COLO829 (cell line): ENCODE measurements at places on chromosomes 12 and 14.

- no peak for DNase-seq
Measured at GRCh38 chr14:104924421-104925213, at the start of gene PLD4. Gene PLD4 (plus strand): TSS chr14:104924879. CDS start chr14:104927141, 2,262 bp downstream.

GRCh38 chr12:88300931-88301330 is 158.8 kb downstream of the TMTC3 start:
- no peak for DNase-seq

DNA sequence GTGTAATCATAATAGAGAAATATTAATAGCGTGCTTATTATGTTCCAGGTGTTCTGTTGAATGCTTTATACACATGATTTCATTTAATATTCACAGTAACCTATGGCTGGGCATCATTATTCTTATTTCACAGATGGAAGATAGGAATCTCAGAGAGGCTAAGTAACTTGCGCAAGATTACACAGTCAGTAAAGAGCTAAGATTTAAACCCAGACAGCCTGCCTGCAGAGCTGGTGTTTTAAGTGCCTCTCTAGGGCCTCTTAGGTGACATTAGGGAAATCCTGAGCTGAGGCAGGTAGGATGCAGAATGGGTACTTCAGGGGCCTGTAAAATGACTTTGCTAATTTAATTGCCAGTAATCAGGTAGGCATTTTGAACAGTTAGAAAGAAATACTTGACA is 18.5 kb upstream of the BHLHE41 start:
- no peak for DNase-seq

GRCh38 chr12:121653999-121654398 is 15.5 kb downstream of the MORN3 start:
- DNase-seq = no peak

DNA sequence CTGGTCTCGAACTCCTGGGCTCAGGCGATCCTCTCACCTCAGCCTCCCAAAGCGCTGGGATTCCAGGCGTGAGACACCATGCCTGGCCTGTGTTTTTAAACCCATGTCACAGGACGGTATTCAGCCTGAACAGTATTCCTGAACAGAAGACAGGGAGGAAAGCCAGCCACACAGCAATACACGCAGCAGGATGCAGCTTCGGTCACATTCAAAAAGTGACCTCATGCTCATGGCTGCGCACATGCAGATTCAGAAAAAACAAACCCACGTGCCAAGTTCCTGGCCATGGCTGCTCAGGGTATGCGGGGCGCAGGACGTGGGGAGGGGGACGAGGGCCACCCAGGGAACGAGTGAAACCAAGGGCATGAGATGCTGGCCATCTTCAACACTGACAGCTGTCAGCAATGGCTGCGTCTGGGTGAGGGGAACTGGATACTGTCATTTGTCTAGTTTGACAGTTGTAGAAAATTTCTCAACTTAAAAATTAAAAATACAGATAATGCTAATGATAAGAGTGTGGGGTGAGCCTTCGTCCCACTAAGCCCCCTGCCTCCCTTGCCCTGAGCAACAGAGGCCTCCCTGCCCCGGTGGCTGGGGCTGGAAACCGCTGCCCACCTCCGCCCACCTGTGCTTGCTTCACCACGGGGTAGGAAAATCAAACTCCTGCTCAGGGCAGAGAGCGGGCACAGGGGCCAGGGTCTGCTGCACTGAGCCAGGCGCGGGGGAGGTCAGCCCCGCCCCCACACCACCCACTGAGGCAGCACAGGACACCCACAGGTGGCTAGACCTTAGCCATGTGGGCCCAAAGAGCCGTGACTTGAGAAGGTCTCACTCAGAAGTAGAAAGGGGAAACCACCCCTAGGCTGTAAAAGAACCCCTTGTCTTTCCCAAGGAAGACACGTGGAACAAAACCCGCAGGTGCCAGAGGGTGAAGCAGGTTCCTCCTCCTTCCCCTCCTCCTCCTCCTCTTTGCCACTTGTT is 84.2 kb downstream of the SCARB1 start:
- DNase-seq = no peak

DNA sequence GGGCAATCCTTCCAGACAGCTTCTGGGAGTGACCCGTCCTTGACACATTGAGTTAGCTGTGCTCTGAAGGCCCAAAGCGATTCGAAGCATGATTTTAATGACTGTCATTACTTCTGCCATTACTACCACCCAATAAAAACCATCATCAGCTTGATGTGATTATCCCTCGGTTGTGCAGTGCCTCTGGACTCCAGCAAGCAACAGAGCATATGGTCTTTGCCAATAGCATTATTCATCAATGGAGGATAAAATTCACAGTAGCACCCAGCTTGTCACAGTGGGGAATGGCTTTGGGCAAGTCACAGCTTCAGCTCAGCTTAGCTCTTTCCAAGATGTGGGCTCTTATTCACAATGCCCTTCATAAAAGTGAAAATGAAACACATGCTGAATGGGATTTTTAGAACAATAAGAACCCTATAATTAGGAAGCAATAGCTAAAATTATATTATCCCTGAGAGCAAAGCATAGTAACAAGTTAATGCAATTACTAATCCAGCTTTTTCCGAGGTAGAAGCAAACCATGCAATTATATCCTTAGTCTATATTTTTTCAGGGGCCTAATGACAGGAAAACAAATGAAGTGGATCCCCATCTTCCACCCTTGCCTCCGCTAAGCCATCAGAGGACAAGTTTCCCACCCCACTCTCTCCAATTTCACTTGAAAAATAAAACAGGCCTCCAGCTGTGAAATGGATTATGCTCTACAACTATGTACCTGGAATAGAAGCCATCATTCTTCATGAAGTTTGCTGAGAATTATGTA is 163.0 kb upstream of the EEA1 start:
- DNase-seq = no peak

DNA sequence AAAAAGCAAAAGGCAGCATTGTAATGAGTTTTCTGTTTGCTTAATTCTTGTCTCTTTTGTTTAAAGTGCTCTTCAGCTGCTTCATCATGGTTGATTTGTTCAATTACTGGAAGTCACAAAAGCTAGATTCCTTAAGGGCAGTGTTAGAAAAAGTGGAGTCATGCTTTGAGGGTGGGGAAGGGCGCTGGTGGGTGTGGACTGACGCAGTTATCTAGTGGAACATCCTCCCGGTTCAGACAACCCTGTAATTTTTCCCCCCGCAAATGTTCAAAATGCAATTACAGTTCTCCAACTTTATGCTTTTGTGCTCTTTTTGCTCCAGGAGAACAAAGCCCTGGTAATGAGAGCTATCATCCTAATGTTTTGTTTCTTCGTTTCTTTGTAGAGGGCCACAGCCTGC is 2.1 kb downstream of the AKAP6 start:
- no peak for DNase-seq

DNA sequence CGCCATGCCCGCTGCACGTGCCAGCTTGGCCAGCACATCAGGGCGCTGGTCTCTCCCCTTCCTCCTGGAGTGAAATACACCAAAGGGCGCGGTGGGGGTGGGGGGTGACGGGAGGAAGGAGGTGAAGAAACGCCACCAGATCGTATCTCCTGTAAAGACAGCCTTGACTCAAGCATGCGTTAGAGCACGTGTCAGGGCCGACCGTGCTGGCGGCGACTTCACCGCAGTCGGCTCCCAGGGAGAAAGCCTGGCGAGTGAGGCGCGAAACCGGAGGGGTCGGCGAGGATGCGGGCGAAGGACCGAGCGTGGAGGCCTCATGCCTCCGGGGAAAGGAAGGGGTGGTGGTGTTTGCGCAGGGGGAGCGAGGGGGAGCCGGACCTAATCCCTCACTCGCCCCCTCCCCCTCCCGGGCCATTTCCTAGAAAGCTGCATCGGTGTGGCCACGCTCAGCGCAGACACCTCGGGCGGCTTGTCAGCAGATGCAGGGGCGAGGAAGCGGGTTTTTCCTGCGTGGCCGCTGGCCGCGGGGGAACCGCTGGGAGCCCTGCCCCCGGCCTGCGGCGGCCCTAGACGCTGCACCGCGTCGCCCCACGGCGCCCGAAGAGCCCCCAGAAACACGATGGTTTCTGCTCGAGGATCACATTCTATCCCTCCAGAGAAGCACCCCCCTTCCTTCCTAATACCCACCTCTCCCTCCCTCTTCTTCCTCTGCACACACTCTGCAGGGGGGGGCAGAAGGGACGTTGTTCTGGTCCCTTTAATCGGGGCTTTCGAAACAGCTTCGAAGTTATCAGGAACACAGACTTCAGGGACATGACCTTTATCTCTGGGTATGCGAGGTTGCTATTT is 914 bp upstream of the CCND2 start:
- no peak for DNase-seq

DNA sequence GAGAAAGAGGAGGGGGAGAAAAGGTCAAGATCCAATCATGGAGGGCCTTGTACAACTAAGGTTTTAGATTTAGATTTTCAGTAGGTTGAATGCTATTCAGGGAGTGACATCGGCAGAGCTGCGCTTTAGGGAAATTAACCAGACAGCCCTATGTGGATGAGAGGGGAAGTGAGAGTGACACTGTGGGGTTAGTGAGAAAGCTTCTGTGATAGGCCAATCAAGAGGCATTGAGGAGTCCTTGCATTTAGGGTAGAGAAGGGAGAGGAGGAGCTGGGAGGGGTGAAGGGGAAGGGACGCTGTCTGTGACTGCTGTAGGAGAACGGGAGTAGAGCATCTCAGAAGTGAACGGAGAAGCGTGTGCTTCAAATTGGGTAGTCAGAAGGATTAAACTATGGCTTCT is 3.4 kb downstream of the HSD17B6 start:
- DNase-seq = no peak

DNA sequence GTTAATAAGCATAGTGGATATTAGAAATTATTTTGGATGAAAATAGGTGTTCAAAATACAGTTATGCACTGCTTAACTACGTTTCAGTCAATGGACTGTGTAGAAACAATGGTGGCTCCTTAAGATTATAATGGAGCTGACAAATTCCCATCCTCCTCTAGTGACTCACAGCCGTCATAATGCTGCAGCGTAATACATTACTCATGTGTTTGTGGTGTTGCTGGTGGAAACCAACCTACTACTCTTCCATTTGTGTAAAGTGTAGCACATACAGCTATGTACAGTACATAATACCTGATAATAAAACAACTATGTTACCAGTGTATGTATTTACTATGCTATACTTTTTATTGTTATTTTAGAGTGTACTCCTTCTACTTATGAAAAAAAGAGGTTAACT is 111.2 kb upstream of the TMCC3 start:
- DNase-seq = peak; percentile 49

GRCh38 chr14:51095854-51096823 is 1.2 kb upstream of the TRIM9 start:
- DNase-seq = peak; percentile 68

DNA sequence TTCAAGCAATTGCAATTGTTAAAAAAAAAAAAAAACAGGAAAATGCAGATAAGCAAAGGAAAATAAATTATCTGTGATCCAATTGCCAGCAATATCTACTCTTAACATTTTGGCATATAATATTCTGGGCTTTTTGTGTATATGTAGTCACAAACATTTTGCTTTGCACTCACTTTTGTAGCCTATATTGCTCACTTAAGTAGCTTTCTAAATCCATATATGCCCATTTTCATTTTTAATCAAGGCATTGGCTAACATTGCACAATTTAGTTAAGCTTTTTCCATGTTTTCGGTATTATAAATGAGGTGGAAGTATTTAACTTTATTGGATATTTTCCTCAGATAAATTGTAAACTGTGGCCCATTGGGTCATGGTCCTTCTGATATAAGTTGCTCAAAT is 466.3 kb upstream of the ATP2B1 start:
- DNase-seq = no peak

DNA sequence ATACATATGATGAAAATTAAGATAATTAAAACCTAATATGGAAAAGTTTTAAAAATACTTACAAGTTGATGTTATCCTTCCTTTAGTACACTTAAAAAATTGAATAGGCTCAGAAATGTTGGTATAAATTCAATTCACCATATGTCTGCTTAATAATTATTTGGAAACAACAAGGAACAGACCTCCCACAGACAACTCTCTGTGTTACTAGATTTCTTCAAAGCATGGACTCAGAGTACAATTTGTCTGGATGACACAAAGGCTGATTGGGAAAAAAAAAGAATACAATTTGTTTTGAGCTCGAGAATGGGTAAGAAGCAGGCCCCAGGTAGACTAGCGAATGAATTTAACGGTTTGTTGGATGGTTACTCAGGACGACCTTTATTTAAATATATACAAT is 48.9 kb upstream of the BTG1 start:
- no peak for DNase-seq

DNA sequence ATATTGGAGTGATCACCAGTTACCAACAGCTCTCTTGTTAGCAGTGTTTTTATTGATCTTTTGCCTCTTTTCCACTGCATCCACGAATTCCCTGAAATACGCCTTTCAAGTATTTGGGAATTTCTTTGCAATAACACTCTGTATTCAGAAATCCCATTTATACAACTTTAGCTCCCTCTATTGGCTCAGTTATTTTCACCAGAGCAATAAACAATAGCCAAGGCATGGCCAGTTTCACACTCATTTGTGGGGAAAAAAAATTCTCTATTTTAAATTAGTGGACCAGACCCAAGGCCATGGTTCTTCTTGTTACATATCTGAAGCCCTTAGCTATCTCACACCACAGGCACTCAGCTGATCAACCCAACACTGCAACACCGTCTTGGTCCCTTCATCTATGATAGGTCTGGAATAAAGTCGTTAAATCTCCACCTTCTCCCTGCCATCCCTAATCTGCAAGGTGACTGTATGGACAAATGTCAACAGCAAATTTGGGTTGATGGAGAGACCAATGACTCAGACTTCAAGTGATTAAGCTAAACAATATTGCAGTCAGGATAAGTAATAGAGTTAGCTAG is 92.4 kb upstream of the TMEM260 start:
- peak; percentile 15 for DNase-seq
